Stomach (tissue), 19 donors: ENCODE measurements at places on chromosomes 6 and 20.

GRCh38 chr6:16345449-16346330, 107.3 kb downstream of the GMPR start:
- peak; percentile 60 for DNase-seq

DNA sequence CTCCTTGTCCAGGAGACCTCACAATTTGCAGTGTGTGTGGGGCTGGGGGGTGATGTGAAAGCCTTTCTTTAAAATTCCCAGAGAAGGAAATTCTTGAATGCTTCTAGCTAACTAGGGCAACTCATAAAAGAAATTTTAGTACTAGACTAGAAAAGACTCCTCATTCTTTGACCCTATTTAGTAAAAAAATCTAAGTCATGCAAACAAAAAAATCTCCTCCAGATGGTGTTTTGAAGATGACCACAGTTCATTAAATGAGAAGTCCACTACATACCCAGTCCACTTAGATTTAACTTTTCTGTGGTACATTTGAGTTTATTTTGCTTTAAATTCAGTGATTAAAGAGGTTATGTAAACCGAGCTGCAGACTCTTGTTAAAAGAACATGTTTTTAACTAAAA, 67.5 kb downstream of the NDUFAF5 start:
- no peak for DNase-seq

DNA sequence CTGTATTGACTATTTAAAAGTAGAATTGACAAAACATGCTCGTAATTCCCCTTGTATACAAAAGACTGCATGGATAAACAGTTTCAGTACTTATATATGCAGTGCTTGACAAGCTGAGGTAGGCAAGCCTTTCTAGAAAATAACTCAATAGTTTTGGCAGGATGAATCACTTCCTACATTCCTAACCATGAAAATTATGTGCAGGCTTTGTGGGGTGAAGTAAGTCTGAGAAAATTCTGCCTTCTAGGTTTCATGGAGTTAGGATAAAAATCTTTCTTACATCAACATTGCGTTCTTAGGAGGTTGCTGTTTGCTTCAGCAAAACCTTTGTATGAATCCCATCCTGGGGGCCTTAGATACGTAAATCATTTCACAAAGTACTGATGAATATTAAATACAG, 801.4 kb upstream of the EYS start:
- no peak for DNase-seq

DNA sequence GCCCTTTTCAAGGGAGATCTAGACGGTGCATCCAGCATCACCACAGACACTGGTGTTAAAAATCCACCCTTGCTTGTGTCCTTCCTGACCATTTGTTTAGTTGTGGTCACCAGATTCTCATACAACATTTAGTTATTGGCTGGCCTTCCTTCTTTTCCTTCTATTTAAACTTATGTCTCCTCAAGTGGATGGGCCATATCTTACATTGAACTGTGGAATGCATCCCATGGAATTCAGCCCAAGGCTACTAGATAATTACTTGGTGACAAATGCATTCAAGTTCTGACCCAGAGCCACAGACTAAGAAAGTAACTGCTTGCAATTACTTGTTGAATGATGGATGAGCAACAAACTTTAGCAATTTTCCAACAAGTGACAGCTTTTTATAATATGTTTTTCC, 198.9 kb upstream of the SSTR4 start:
- no peak for DNase-seq

DNA sequence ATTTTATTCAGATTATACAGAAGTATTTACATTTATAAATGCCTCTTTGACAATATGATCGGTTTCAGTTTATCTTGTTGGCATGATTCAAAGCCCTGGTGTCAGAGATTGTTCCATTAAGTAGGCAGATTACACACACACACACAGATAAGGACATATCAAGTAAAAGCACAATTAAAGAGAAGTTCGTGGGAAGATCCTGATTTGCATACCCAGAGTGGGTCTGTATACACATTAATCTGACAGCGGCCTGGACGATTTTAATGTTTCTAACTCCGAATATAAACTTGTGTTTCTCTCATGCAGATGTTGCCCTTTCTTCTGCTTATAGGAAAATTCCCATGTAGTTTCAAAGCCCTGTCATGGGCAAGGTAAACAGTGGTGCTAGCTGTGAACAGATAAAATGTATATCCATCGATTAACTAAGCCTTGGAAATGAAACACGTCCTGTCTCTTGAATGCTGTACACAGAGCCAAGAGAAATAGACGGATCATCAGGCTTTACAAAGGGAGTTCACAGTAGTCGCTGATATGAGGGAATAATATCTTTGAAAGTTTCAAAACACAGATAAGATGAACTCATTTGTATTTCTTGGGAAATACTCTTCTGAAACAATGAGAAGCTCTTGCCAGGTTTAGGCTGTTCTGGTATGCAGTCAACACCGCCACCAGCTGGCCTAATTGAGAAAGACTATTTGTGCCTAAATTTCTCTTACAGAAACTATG, 108.2 kb upstream of the GMDS start:
- peak; percentile 78 for DNase-seq

GRCh38 chr20:13336308-13337089, 115.4 kb downstream of the ISM1 start:
- no peak for DNase-seq

GRCh38 chr20:11232896-11233295, 559.1 kb upstream of the JAG1 start:
- DNase-seq, result no peak

DNA sequence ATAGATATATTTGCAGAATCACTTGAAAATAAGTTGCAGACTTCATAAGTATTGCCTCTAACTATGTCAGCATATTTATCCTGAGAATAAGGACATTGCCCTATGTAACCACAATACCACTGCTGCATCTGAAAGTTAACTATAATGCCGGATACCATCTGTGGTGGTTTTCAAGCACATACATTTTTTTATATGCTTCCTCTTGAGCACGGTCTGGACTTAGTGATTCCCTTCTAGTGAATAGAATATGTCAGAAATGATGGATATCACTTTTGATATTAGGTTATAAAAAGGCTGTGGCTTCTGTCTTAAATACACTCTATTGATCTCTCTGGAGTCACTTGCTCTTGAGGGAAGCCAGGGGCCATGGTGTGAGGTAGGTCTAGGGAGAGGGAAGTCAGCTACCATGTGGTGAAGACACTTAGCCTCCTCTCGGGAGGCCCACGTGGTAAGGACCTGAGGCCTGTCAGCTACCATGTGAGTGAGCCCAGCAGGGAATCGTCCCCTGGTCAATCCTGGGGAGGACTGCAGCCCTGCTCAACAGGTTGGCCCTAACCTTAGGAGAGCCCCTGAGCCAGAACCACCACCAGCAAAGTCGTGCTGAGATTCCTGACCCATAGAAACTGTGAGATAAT, 57.5 kb downstream of the CCDC170 start:
- DNase-seq, result no peak

GRCh38 chr6:19167251-19167650, 669.9 kb upstream of the ID4 start:
- no peak for DNase-seq

DNA sequence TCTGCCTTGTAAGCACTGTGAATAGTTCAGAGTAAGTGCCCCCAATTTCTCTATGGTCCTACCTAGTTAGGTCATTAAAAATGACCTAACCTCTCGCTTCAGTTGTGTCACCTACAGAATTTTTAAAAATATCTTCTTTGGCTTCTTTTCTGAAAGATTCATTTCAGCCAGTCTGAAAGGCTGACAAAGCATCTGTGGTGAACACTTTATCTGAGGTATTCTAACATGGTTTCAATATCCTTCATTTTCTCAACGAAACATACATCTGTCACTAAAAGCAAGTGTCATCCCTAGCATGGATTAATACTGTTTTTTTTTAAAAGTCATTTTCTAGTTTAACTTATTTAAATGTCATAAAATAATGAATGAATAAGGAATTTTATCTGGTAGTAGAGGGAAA, 5.1 kb downstream of the DPM1 start:
- DNase-seq, result no peak

GRCh38 chr6:28137505-28137981, 4.1 kb upstream of the ZKSCAN8 start:
- no peak for DNase-seq
